ENCODE measurements at places on chromosomes 2 and 18. TPM values are rescaled to one million over a fixed set of nuclear protein-coding genes. Genes with fewer than 3 reads are reported as not detected.

Gene IRS1
- total RNA-seq = 12.6 TPM

Gene FAM228A
- total RNA-seq = not detected

Gene DRC1
- total RNA-seq = not detected

Gene SLC14A1
- not detected for total RNA-seq

Gene SKOR2
- total RNA-seq = not detected

Gene SCYGR7
- total RNA-seq = not detected

Gene SEPTIN2
- total RNA-seq = 181 TPM

Gene C2orf81
- 0.26 TPM for total RNA-seq

Gene PLEK
- total RNA-seq = under 0.01 TPM

Gene CYP27A1
- total RNA-seq = 0.13 TPM

Gene IL1RN
- 71.9 TPM for total RNA-seq

Gene DSG1
- 0.64 TPM for total RNA-seq

Gene PROM2
- 41.6 TPM for total RNA-seq

Gene HK2
- 175 TPM for total RNA-seq

Gene POTEC
- under 0.01 TPM for total RNA-seq

Gene MDH1B
- not detected for total RNA-seq

Gene TUBA4B
- total RNA-seq = not detected

Gene CTAGE1
- total RNA-seq = under 0.01 TPM

Gene AQP4
- total RNA-seq = not detected

Gene CDH19
- under 0.01 TPM for total RNA-seq

Gene SLC38A11
- total RNA-seq = not detected

Gene FEV
- total RNA-seq = not detected

Gene HOXD12
- not detected for total RNA-seq

Gene ST8SIA5
- not detected for total RNA-seq

Gene TAF4B
- 2.3 TPM for total RNA-seq

Gene FECH
- total RNA-seq = 30.2 TPM

Gene NPAS2
- total RNA-seq = 8.2 TPM

Gene IL18RAP
- total RNA-seq = not detected

Gene POTEJ
- not detected for total RNA-seq

Gene ALPP
- not detected for total RNA-seq

Gene GPR75
- 0.79 TPM for total RNA-seq

Gene DSG2
- total RNA-seq = 91.5 TPM

Gene PSD4
- total RNA-seq = 25.0 TPM

Gene FIGN
- total RNA-seq = 1.4 TPM

Gene RAX
- not detected for total RNA-seq

Gene ANKRD62
- 0.13 TPM for total RNA-seq

Gene ZBTB7C
- total RNA-seq = under 0.01 TPM

Gene AFTPH
- total RNA-seq = 56.3 TPM

Gene MBD1
- 221 TPM for total RNA-seq

Gene C1QL2
- not detected for total RNA-seq

Gene LINC00305
- not detected for total RNA-seq

Gene MYCN
- total RNA-seq = not detected

Gene SLC9A2
- under 0.01 TPM for total RNA-seq

Gene UBE2F
- 74.4 TPM for total RNA-seq

Gene NXPH2
- not detected for total RNA-seq

Gene NCKAP5
- total RNA-seq = 0.26 TPM

Gene MC4R
- total RNA-seq = under 0.01 TPM

Gene DAW1
- 0.26 TPM for total RNA-seq

Gene TDRD15
- not detected for total RNA-seq

Gene KCNG2
- not detected for total RNA-seq

Gene MYOM1
- total RNA-seq = 0.38 TPM

Gene DDX1
- total RNA-seq = 81.3 TPM

Gene LBX2
- total RNA-seq = 0.77 TPM

Gene RAB17
- total RNA-seq = 2.4 TPM

Gene ADRA2B
- total RNA-seq = not detected

Gene SMYD1
- total RNA-seq = not detected

Gene LOXL3
- 0.13 TPM for total RNA-seq

Gene NEMP2
- 1.8 TPM for total RNA-seq

Gene ARHGAP25
- total RNA-seq = 0.77 TPM
